ENCODE measurements at places on chromosomes 5 and 9.

- no peak for DNase-seq
Observed at GRCh38 chr9:6641056-6641455, 4.5 kb downstream of the GLDC start.

DNA sequence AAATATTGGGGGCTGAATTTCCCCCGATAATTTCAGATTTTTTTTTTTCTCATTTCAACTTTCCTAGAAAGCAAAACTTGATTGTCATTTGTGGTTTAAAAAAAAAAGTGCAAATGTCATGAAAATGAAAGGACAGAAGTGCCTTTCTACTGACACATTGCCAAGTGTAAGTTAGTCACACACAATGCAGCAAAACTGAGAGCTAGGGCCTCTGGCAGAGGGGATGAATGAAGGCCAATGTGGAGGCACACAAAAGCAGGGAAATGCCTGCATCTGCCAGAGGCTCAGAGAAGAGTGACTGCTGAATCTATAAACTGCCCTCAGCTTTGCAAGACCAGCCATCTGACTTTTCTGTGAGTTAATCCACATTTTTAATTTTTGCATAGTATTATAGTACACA lies 6.8 kb upstream of the IFNA5 start:
- no peak for DNase-seq

- DNase-seq: no peak
Observed at GRCh38 chr9:89716559-89716958, 111.7 kb downstream of the GADD45G start.

DNA sequence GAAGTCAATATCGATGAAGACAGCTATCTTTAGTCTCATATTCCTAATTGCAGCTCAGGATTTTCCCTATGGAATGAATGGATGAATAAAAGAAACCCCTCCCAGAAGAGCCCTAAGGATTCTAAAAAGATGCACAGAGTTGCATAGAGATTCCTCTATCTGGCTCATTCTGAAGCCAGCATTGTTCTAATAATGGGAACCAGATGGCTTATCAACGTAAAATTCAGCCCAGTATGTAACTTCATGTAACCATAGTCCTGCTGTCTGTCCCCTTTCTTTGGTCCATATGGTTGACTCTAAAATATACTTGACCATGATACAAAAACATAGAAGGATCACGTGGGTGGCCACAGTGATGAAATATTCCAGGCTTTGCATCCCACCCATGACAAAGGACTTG lies 508.6 kb downstream of the RASEF start:
- no peak for DNase-seq

GRCh38 chr5:177468329-177468684 lies 5.1 kb downstream of the DBN1 start:
- no peak for DNase-seq

DNA sequence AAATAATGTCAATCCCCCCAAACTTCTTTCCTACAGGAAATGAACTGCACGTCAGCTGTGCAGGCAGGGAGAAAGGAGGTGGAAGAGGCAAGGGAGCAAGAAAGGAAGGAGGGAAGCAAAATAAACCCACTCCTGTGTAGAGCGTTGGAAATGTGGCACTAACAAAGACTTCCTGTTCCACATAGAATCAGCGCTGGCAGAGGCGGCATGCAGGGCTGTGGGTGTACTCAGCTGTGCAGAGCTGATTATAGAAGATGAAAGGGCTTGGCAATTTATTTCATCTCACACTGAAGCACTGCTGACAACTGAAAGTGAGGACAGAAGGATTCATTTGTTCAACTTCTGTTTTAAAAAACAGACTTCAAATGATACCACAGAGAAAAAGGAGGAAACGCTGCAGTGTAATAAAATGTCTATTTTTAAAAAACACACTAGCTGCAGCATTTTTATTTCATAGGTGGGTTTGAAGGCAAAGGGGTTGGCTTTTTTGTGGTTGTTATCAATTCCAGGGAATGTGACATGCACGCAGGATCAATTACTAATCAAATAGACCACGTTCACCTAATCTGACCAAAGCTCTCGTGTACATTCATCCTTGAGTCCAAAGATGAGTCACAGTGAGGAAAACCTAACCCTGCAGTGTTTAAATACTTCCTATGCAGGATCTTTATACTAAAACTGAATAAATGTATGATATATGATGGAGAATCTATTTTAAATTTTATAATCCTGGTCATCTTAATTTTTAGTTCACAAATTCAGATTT lies 583.5 kb downstream of the ZNF608 start:
- DNase-seq: no peak

- DNase-seq: no peak
Observed at GRCh38 chr9:135673941-135674340, 10.8 kb downstream of the LCN9 start.

All from NCI-H524 treated with DMSO at 0.1 percent for 48 hours (cell line).